ENCODE measurements at places on chromosomes 3 and 15.

DNA sequence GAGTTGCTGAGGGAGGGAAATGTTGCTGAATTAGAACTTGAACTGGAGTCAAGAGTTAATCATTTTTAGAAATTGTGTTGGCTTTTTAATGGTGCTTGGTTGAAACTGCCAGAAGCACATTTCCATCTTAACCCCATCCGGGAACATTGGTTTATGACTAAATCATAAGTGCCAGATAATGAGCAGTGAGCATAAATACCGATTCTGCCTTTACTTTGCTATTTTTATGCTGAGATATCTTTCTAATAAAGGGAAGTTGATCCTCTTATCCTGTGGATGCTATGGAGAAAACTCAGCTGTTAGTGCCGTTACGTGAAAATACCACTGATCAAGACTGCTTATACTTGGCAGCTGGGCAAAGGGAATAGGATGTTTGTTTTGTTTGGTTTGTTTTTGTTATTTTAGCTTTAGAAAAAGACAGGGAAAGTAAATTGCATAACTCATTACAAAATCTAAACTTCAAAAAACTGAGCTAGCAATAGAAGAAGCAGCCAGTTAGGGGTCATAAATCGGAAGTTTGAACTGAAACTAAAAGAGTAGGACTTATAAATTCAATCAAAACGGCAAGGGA is 813.1 kb downstream of the NAALADL2 start:
- DNase-seq = no peak

- DNase-seq = no peak
Measured at GRCh38 chr3:147958754-147959153, 549.6 kb downstream of the ZIC1 start.

GRCh38 chr15:33021806-33022389 is 172.6 kb downstream of the FMN1 start:
- DNase-seq = peak; percentile 34

DNA sequence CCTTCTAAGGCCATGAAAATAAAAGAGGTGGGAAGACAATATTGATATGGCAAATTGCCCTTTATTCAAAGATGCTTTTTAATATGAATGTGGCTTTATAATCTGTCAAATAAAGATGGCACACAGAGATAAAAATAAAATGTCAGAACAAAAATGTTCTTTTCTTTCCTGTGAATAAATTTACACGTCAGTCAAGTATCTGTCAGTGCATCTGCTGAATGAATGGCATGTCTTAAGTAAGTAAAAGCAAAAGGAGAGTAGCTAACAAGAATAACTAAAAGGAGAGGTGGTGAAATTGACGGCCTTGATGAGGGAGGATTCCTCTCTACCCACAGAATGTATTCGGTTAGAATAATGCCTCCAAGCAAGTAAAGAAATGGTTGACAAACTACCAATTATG is 1021.7 kb upstream of the GBE1 start:
- no peak for DNase-seq

- DNase-seq = peak; percentile 13
Measured at GRCh38 chr3:8420612-8421011, 81.0 kb upstream of the LMCD1 start.

DNA sequence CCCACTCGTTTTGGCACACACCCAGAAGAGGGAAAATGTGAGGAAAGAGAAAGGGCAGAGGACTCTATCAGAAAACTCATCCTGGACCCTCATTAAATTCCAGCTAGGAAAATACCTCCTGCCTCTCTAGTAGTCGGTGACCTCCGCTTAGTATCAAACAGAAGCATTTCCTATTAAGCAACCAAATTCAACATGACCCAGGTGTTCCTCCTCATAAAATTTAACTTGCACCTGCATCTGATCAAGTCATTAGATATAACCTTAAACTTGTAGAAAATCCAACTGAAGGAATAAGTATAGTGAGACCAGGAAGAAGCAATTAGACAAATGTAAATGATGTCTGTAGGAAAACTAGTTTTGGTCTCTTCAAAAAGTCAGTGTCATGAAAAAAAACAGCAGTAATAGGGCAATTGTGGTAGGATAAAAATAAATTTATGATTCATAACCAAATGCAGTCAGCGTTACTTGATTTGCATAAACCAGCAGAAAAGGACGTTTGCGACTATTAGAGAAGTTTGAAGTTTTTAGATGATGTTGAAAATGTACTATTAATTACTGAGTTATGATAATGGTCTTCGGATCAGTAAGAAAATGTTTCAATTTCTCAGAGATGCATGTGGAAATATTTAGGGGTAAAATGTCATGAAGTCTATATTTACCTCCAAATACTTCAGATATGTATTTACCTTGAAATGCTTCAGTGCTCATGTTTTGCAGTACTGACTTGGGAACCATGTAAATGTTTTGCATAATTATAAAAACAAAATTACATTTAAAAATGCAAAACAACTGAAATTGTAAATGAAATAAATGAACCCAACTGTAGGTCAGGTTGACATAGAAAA is 44.6 kb downstream of the LDHAL6B start:
- no peak for DNase-seq

DNA sequence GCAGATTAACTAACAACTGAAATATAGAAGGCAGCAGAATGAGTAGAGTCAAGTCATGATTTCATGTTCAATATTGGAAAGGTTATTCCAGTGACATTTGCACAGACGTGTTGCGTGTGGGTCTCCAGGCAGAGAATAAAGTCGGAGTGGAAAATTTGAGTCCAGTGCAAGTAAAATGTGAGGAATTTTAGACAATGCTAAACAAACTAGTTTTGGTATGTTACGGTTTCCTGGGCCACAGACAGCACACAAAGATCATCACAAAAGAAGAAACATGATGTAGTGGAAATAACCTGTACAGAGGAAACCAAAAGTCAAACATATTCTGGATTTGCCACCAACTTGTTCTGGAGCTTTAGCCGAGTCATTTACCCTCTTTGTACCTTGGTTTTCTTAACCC is 367 bp downstream of the OR4F6 start:
- peak; percentile 18 for DNase-seq

DNA sequence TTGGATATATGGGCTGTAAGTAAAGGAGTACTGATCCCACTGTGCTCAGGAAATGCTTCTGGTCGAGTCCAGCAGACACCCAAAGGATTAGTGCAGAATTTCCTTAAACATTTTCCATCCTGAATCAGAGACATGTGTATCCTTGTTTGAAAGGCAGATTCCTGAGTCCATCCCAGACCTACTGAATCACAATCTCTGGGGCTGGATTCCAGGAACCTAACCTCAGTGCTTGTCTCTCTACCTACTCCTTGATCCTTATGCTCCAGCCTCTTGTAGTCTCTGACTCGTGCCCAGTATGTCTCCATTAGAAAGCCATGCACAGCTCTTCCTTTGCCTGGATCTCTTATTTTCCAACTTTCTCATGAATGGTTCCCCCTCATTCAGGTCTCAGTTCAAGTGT is 585.8 kb downstream of the NLGN1 start:
- peak; percentile 69 for DNase-seq

DNA sequence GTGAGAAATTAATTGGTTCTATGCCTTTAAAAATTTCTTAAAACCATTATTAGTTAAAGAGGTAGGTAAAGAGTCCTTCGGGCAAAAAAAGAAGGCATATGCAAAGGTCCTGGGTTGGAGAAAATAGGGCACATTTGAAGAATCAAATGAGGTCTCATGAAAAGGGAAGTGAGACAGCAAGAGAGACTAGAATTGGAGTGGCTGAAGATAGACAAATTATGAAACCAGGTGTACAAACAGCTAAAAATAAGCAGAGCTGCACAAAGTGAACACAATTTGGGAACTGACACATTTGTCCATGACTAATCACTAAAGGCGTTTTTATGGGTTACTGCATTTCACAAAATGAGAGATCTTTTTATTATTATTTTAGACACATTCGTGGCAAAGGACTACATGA is 581.2 kb downstream of the PYDC2 start:
- no peak for DNase-seq

DNA sequence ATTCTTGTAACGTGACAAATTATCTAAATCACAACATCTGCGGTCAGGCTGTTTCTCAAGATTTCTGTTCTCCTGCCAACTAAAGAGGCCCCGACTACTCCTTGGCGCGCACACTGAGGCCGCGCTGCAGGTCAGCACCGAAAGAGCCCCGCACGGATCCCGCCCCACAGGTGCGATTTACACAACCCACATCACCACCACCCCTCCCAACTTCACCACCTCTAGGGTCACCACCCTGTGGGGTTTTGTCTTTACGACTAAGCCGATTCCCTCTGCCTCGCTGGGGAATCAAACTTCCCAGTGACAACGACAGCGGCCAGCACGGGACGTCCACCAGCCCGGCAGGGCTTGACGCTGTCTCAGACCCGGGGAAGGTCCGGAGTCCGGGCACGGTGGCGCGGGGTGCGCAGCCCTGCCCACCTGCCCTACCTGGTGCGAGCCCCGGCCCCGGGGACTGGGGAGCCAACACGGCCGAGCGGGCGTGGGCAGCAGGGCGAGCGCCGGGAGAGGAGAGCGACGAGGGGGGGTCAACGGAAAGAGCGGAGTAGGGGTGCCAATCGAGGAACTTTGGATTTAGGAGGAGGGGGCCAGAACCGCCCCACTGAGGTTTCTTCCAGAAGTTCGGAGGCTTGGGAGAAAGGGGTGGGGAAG is 764 bp downstream of the UACA start:
- peak; percentile 52 for DNase-seq

GRCh38 chr3:113354307-113354706 is 87.0 kb downstream of the CFAP44 start:
- no peak for DNase-seq

DNA sequence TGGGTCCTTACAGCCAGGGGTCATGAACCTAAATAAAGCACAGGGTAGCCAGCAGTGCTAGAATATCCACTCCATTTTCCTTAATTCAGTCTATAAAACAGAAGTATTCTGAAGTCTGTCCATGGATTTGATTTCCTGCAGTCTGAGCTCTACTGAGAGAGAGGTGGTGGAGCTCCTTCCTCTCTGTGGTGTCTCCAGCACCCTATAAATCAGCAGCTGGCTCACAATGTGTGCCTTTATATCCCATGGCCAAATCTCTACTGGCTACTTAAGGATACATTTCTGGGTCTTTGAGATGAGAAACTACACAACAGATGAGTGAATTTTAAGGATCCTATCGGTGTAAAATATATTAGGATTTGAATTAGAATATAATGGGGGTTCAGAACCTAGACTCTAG is 339.9 kb upstream of the RBMS3 start:
- DNase-seq = no peak

DNA sequence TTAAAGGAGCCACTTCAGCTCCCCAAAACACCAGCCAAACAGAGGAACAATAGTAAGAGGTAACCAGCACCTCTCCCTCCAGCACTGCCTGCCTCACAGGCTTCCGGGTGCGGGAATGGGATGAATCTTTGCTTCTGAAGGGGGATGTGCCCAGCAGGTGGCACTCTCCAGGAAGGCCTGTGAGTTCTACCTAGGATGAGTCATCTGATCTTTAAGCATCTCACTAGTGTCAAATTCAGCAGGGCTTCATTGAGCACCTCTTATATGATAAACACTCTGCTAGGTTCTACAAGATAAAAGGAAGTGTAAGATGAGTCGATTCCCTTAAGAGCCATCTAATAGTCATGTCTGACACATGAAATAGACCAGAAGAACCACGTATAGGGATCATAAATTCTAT is 237.4 kb upstream of the UMPS start:
- DNase-seq = peak; percentile 41

DNA sequence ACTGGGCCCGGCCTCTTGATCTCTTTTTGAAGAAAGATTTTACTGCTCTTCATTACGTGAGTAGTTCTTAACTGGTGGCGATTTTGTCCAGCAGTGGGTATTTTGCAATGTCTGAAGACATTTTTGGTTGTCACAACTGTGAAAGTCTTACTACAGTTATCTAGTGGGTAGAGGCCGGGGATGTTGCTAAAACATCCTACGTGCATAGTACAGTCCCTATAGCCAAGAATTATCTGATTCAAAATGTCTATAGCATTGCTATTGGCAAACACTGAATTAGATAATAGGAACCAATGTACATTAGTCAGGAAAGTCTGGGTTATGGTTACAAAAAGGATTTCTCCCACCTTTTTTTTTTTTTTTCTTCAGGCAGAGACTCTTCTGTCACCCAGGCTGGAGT is 38.1 kb downstream of the FOXL2 start:
- DNase-seq = no peak

DNA sequence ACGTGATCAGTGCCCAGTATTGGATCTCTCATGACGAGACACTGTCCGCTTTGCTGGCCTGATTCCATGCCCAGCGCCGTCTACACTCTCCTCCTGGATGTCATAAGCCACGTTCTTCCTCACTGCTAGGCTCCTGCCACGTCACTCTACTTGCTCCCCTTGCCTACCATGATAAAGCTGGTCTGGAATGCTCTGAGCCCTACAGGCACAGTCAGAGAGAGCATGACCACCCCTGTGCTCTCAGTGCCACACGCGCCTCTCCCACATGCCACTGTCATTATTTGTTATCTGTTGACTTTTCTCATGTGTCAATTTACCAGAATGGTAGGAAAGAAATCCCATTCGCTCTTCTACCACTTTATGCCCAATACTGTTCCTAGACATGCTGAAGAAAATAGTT is 148.6 kb downstream of the ANO10 start:
- no peak for DNase-seq

GRCh38 chr3:128237348-128238183 is 84.3 kb downstream of the EEFSEC start:
- DNase-seq = no peak

GRCh38 chr3:160400030-160400701 is 716 bp downstream of the SMC4 start:
- peak; percentile 48 for DNase-seq

- DNase-seq = no peak
Measured at GRCh38 chr15:56261854-56262509, 18.3 kb upstream of the RFX7 start.

- DNase-seq = no peak
Measured at GRCh38 chr15:46946953-46947352, 770.4 kb upstream of the SEMA6D start.

DNA sequence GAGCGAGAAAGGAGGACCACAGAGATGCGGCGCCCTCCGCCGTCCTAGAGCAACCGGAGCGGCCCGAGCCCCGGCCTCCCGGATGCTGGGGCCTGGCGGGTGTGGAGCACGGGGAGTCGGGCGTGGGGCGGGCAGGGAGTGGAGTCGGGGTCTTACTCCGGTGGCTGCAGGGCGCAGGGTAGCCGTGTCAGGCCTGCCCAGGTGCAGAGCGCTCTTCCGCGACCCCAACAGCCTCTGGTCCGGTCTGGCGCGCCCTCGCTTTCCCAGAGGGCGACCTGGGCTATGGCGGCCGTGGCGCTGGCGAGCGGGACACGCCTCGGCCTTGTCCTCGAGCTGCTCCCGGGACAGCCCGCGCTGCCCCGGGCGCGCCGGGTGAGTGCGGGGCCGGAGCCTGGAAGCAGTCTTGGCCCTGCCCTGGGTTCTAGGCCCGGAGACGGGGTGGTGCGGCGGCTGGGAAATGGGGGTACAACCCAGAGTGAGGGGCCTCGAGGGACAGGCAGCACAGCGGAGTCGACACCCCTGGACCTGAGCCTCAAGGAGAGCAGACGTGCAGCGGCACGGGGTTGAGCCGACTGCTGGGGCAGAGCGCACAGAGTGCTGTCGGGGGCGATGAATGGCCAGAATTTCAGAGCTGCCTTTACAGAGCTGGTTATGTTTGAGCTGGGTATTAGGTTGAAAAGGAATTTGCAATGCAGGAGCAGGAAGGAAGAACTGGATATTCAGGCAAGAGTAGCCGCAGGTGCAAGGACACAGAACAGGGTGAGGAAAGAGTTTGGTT is at the start of gene ZNF662:
ZNF662 (plus strand) TSS at position 73 of the 778 bp plus-strand sequence. CDS start 1,973 bp downstream, outside the sequence.
- no peak for DNase-seq

- no peak for DNase-seq
Measured at GRCh38 chr3:133901083-133901482, 5.4 kb upstream of the RAB6B start.

Data from astrocyte (in vitro differentiated cells and primary cell).